Activated CD4-positive, alpha-beta T cell treated with anti-CD3 and anti-CD28 coated beads for 36 hours (primary cell): ENCODE measurements at places on chromosomes 3 and 15. TPM values are rescaled to one million over a fixed set of nuclear protein-coding genes. Genes with fewer than 3 reads are reported as not detected.

Gene TUSC7
- total RNA-seq: not detected

Gene HYAL3
- total RNA-seq: 5.4 TPM

- DNase-seq: no peak
These were observed 773 bp downstream of the ANKRD28 start for GRCh38 chr3:15796771-15797641.

DNA sequence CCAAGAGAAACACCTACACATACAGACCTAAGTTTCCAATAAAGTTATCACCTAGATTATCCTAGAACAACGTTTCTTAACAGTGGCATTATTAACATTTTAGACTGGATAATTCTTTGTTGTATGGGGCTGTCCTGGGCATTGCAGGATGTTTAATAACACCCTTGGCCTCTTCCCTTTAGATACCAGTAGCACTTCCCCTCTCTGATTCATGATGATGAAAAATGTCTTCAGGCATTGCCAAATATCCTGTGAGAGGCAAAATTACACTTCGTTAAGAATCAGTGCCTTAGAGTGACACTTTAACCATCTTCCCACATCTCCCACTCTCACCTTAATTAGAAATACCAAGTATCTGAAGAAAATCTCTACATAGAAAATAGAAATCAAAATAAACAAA lies 352.6 kb downstream of the CGGBP1 start:
- DNase-seq: no peak

Gene CFAP20DC
- 3.5 TPM for total RNA-seq
